NAMALWA (cell line): ENCODE measurements at places on chromosomes 11 and 22.

DNA sequence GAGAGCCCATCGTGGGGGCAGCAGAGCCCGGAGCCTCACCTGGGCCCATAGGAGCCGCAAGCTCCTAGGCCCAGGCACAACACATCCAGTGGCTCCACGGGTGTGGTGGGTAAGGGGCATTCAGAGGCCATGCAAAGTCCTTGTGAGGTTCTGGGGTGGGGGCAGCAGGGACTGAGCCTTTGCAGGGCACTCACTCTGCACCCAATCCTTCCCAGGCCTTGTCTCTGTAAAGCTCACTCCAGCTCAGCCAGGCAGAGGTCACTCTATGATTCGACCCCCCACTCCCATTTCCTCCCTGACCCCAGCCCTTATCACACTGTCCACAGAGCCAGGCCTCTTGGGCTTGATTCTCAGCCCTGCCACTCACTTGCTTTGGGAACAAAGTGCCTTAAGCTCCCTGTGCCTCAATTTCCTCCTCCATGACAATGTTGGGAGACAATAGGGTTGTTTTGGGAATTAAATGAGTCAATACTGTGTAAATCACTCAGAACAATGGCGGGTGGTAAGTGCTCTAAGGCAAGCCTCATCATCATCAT, 46.6 kb downstream of the LRRC32 start:
- DNase-seq = no peak

DNA sequence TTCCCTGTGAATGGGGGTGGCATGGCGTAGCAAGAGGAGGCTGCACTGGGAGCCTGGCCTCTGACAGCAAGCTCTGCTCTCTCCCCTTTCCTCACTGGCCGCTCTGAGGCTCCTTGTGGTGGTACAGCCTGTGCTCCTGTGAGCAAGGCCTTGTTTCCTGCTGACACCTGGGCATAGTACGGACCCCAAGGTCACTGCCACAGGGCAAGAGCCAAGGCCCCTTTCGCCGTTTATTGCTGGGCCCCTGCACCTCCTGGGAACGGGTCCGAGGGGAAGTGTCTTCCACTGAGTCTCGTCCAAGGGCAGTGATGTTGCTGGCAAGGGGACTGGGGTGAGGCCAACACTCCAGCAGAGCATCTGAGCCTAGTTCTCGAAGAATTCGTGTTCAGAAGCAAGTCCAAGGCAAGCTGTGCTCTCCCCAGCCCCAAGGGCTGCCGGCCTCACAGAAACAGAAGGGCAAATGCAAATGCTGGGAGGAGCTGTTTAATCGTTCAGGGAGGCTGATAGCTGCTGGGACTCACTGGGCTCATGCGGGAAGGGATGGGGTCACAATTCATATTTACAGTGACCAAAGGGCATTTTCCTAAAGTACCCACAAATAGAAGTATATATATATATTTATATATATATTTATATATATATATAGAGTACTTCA, 15.9 kb upstream of the TTLL12 start:
- DNase-seq = no peak

- DNase-seq = no peak
Observed at GRCh38 chr22:17825876-17826550, 51.7 kb upstream of the BID start.

- no peak for DNase-seq
Observed at GRCh38 chr11:20489948-20490347, 102.4 kb downstream of the PRMT3 start.

GRCh38 chr11:26541870-26542269, 30.2 kb downstream of the MUC15 start:
- no peak for DNase-seq

- peak; percentile 49 for DNase-seq
Observed at GRCh38 chr22:46053563-46054090, 76.7 kb upstream of the WNT7B start.

- no peak for DNase-seq
Observed at GRCh38 chr11:10385696-10386095, 69.4 kb upstream of the AMPD3 start.

GRCh38 chr11:101470881-101471520, 112.8 kb downstream of the TRPC6 start:
- no peak for DNase-seq

DNA sequence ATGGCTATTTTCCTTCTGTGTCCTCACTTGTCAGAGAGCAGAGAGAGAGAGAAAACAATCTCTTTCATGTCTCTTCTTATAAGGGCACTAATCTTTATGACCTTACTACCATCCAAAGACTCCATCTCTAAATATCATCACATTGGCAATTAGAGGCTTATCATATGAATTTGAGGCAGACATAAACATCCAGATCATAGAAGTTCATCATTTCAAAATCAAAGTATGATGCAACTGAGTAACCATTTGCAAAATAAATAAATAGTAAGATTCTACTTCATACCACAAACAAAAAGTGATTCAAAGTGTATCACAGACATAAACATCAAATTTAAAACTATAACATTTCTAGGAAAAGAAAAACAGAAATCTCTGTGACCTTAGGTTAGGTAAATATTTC, 504.7 kb upstream of the ARHGAP42 start:
- no peak for DNase-seq

DNA sequence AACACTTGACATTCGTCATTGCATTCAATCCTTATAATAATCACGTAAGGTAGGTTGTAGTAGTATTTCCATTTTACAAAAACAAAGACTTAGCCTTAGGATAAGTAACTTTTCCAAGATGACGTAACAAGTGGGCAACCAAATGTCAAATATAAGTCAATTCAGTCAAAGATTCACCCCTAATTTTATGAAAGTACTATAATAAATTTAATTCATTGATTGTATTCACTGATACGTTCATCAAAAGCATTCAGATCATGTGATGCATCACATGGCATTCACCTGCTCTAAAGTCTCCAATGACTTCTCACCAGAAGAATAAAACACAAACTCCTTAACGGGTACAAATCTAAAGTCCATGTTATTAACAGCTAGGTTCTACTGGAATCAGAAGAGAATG, 2.1 kb downstream of the KIF18A start:
- peak; percentile 14 for DNase-seq

GRCh38 chr11:78217650-78218541, 29.2 kb downstream of the USP35 start:
- DNase-seq = no peak

- peak; percentile 54 for DNase-seq
Observed at GRCh38 chr11:122215244-122215992, 99.4 kb upstream of the BLID start.

GRCh38 chr11:67507864-67508485, at the start of gene CDK2AP2:
Gene CDK2AP2, minus strand, starts transcription at chr11:67508162. Its CDS starts 80 bp downstream, at chr11:67508082.
- DNase-seq = peak; percentile 99

GRCh38 chr11:111193924-111194490, 51.5 kb upstream of the POU2AF2 start:
- DNase-seq = no peak

- DNase-seq = no peak
Observed at GRCh38 chr11:110162216-110162615, 69.0 kb downstream of the ZC3H12C start.

GRCh38 chr11:3104961-3105790, 48.0 kb upstream of the CARS1 start:
- DNase-seq = no peak

GRCh38 chr22:47012589-47013370, 250.3 kb downstream of the TBC1D22A start:
- DNase-seq = no peak

- no peak for DNase-seq
Observed at GRCh38 chr11:119865661-119866156, 136.7 kb upstream of the NECTIN1 start.

- DNase-seq = no peak
Observed at GRCh38 chr11:84136926-84137325, 850.8 kb upstream of the CCDC90B start.

DNA sequence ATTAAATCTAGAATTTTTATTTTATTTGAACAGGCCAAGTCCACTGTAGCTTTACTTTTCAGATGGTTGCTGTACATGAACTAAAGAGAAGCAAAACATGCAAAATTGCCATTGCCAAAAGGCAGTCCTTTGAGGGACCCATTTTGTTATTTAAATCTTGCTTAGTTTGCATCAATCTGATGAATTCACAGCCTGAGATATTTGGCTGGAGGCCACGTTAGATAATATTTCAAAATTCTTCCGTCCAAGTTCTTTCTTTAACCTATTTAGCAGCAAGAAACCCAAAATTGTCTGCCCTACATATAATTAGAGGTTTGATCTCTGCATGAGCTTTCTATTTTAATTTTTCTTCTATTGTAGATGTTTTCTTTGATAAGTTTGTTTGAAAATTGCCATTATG, 1706.9 kb upstream of the RAG2 start:
- DNase-seq = no peak
